ENCODE measurements at places on chromosomes 12 and 14.

DNA sequence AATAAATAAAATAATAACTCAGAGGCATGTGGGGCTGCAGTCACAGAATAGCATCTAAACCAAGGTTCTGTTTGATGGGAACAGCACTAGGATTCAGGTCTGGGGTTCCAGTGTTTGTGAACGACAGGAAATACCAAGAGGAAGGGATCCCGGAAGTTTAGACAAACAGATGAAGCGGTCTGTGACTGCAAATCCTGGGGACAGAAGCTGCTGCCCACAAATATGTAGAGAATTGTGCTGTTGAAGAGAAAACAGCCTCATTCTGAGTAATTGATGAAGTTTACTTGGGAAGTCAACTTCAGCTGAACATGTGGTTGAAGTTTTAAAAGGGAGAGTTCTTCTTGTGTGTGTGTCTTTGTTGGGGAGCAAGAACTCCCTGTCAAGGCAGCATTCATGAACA, 98.4 kb upstream of the TBX5 start:
- DNase-seq = no peak

GRCh38 chr12:44851586-44851985, 24.5 kb downstream of the NELL2 start:
- no peak for DNase-seq

- DNase-seq = no peak
Measured at GRCh38 chr14:61026526-61026925, 45.5 kb downstream of the SLC38A6 start.

- no peak for DNase-seq
Measured at GRCh38 chr12:124774054-124774461, 89.6 kb downstream of the SCARB1 start.

GRCh38 chr12:47813511-47814196, 6.0 kb downstream of the HDAC7 start:
- no peak for DNase-seq

DNA sequence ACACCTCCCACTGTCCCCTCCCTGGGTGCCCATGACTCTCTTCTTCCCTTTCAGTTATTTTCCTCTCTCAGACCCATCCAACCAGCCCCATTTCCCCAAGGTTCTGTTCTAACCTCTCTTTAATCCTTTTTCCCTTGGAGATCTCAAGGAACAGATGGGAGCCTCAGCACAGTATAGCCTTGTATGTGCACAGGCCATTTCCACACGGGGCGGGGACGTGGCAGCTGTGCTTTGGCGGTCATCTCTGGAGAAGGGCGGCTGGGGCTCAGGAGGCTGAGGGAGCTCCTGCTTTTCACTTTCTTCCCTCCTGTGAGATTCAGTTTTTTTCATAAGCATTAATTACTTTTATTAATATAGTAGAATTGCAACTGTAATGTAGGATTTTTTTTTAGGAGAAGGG, 212.2 kb downstream of the ZFP36L1 start:
- no peak for DNase-seq

DNA sequence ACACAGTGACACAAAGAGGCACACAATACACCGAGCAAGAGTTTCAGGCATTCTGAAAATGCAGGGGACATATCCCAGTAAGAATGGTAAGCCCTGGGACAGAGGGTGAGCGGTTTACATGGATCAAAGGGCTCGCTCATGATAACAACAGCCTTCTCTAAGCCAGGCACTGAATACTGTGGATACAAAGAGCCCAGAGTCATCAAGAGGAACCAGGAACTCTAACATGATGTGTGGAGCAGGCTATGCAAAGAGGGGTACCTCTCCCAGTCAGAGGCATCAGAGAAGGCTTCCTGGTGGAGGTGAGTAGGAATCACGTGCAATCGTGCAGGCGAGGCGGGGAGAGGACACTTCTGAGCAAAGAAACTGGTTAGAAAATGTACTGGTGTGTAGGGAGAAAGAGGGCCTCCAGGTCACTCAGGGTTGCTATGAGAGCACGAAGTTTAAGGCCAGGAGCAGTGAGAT, 76.9 kb upstream of the EEA1 start:
- DNase-seq = no peak

- DNase-seq = no peak
Measured at GRCh38 chr12:120971299-120972180, 6.8 kb upstream of the HNF1A start.

DNA sequence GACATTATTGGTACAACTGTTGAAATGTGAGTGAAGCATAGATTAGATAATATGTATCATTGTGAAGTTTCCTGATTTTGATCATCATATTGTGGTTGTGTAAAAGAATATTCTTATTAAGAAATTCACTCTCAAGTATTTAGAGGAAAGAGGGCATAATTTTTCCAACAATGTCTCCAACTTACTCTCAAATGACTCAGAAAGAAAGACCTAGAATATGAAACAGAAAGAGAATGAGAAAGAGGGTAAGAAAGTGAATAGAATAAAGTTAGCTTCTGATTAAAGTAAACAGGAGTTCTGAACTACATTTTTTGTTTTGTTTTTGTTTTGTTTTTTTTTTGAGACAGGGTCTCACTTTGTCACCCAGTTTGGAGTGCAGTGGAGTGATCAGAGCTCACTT, 123.0 kb downstream of the CPNE8 start:
- no peak for DNase-seq

DNA sequence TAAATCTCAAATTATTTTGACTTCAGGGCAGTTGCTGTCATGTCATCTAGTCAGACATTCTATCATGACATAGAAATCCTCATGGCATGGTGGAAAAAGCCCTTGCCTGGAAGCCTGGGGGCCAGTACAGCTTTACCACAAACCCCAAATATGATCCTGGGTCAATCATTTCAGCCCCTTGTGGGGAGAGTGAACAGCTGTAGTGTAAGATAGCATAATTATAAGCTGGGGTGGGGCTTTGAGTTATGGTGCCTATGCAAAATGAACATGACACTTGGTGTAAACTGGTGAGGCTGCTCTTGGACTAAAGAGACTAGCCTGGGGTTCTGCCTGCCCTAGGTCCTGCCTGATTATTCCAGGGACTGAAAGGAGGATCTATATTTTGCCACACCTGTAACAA, 207.7 kb upstream of the DDHD1 start:
- DNase-seq = no peak

DNA sequence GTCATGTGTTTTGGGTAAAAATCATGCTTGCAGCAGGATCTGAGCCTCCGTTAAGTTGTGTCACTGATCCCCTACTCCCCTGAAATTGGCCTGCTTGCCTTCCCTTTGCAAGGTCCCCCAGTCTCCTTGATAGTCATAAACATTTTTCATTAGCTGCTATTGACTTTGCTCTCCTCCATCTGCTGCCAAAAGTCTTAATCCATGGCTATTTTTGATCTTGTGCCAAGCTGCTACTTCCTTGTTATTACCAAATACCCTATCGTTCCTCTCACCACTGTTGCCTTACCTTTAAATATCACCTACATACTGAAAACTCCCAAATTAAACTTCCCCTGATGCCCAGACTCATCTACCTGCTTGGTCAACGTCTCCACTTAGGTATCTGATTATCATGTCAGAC, 148.3 kb downstream of the PHLDA1 start:
- DNase-seq = no peak

- DNase-seq = no peak
Measured at GRCh38 chr14:78709795-78710557, 539.8 kb downstream of the NRXN3 start.

DNA sequence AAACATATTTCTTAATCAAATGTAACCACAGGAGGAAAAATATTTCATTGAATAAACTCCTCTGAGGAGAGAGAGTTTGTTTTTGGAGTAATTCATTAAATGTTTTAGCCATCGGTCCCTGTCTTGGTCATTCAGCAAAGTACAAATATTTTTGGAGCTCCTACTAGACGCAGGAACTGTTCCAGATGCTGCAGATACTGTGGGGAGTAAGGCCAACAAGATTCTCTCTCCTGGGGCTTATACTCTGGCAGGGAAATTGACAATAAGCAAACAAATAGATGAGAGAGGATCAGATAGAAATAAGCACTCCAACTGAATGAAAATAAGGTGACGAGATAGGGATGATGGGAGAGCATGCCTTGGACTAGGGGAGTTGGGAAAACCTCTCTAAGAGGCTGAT, 264.1 kb downstream of the TTC8 start:
- no peak for DNase-seq

- no peak for DNase-seq
Measured at GRCh38 chr14:32984241-32984930, 45.7 kb downstream of the NPAS3 start.

DNA sequence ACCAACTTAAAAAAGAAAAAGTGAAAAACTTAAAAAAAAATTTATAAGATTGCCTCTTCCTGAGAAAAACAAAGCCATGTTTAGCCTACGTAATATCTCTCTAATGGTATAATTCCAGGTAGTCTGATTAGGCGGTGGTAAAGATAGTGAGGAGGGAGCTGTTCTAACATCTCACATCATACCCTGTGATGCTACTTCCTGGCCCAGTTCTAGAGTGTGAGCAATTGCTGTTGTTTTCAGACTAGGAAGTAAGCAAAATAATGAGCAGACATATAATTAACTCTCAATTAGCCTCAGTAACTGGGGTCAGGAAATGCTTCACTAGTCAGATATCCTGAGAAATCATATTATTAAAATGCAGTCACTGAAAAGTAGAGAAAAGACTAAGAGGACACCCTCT, 113.9 kb downstream of the PHLDA1 start:
- no peak for DNase-seq

- DNase-seq = no peak
Measured at GRCh38 chr12:112151766-112152541, 26.6 kb downstream of the TRAFD1 start.

DNA sequence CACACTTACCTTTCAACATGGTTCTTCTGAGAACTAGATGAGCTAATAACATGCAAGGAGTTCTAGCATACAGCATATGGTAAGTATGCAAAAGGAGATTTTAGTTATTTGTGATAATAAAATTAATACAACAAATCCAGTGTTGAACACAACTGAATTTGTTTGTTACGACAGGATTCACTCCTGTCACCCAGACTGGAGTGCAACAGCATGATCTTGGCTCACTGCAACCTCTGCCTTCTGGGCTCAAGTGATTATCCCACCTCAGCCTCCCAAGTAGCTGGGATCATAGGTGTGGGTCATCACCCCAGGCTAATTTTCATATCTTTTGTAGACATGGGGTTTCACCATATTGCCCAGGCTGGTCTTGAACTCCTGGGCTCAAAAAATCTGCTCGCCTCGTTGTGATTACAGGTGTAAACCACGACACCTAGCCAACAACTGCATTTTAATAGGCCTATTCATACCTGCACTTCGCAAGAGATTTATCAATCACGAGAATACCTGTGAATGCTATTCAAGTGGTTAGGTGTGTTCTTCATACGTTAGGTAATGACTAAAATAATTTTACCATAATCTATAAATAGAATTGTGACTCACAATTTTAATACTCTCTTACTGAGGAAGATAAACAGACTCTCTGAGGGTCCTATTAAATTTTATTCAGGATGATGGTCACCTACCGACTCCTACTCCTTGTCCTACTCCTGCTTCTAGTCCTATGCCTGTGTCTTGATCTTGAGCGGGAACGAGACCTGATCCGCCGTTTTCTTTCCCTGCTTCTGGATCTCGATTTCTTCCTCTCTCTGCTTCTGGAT, 10.0 kb downstream of the RSRC2 start:
- no peak for DNase-seq

DNA sequence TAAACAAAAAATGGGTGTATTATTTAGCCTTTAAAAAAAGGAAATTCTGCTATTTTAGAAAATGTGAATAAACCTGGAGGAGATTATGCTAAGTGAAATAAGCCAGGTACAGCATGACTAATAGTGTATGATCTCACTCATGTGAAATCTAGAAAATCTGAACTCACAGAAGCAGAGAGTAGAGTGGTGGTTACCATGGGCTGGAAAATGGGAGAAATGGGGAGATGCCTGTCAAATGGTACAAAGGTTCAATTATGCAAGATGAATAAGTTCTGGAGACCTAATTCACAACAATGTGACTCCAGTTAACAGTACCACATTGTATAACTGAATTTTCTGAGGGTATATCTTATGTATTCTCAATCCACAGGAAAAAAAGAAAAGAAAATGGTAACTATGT, 17.4 kb upstream of the LEMD3 start:
- no peak for DNase-seq

DNA sequence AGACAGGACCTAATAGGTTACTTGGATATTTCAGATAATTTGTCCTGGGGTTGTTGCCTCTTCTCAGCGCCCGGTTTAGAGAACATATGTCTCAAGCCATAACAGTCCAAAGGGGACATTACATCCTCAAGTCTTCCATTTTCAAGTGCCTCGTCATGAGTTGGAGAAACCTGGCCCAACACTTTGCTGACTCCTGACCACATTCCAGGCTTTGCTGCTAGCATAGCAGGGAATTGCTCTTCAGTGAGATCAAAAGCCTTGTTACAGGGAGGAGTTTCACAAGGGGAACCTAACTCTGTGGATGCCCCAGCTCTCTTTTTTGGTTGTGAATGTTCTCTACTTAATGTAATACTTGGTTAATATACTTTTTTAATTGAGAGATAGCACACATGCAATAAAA, 8.2 kb upstream of the MMP19 start:
- no peak for DNase-seq

GRCh38 chr12:44817687-44818086, 58.4 kb downstream of the NELL2 start:
- no peak for DNase-seq

DNA sequence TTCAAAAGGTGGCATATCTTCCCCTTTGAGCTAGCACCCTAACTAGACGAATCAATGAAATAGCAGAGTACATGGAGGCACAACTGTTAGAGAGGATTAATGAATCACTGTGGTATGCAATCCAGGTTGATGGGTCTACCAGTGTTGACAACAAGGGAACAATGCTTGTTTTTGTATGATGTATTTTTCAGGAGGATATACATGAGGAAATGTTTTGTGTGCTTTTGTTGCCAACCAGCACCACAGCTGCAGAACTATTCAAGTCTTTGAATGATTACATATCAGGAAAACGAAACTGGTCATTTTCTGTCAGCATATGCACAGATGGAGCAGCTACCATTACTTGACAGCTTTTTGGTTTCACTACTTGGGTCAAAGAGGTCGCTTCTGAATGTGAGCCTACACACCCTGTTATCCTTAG, 142.6 kb downstream of the GPHN start:
- no peak for DNase-seq

GRCh38 chr12:4915752-4916151, 6.0 kb downstream of the KCNA1 start:
- no peak for DNase-seq

- DNase-seq = no peak
Measured at GRCh38 chr14:30855345-30856037, 18.9 kb upstream of the COCH start.

DNA sequence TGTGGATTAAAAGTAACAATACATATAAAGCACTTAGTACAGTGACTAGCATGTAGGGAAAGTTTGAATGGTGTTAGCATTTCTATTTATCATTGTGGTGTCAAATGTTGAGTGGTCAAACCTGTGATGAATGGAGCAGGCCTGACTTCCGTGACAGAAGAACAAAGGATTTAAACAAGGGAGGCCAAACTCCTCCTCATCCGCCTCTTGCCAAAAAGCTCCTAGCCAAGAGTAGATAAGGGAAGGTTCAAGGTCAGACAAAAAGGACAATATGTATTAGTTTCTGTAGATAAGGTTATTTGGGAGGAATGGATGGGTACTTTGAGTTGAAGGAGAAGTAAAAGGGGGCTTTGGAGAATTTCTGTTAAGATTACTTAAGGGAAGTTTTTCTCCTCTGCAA, 6.5 kb downstream of the RNASE7 start:
- no peak for DNase-seq
